Glutamatergic neuron (in vitro differentiated cells): ENCODE measurements at places on chromosomes 16 and 17. TPM values are rescaled to one million over a fixed set of nuclear protein-coding genes. Genes with fewer than 3 reads are reported as not detected.
A peak's percentile ranks its signal among the peaks of the same experiment; 100 is the strongest.

GRCh38 chr17:29620271-29620670 is 2.4 kb downstream of the CORO6 start:
- no peak overlapping the region for H3K27ac ChIP-seq
- H3K36me3 ChIP-seq: no peaks in the 10 kb centered on the region
- H3K4me1 ChIP-seq: peaks cover 2% of the 10 kb centered on the region

DNA sequence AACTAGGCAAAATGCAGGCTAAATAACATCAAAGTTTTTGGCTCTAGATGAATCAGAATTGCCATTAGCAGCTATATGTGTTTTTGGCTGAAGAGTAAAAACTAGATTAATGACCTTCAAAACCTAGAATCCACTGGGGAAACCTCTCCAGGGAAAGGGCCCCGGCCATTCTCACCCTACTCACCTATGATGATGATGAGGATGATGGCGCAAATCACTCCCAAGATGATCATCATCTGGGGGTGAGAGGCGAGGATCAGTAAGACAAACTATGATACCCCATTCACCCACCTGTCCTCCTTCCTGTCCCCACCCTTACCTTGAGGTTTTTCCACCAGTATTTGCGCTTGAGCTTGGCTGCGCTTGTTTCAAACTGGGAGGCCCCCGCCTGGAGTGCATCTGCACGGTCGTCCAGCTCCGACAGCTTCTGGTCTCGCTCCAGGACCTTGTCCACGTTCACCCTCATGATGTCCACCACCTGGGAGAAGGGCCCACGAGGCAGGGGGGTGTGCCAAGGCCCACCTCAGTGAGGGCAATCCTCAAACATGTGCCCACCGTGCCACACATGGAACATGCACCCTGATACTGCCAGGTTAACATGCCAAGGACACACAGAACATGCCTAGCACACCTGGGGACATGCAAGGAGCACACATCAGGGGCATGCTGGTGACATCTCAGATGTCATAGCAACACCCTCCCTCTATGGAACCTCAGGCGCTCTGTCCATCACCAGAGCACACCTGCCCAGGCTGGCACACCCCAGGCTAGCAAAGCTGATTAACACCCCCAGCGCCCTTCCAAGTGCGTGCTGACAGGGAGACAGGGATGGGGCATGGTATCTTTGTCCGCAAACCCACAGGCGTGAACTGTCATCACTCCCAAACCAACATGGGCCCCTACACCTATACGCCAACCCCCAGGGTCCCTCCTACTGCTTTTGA is 1.2 kb downstream of the VAMP2 start:
- H3K27ac ChIP-seq: peak overlapping the region; percentile 64
- no peaks in the 10 kb centered on the region for H3K36me3 ChIP-seq
- peak overlapping the region; percentile 83 for H3K4me3 ChIP-seq
- DNase-seq: no peak
- peaks cover 6% of the 10 kb centered on the region for H3K27me3 ChIP-seq

GRCh38 chr17:4341616-4341977 is 24.9 kb downstream of the UBE2G1 start:
- H3K27ac ChIP-seq: no peak overlapping the region
- no peak overlapping the region for H3K4me3 ChIP-seq
- peaks cover 6% of the 10 kb centered on the region for H3K4me1 ChIP-seq
- H3K36me3 ChIP-seq: no peaks in the 10 kb centered on the region

DNA sequence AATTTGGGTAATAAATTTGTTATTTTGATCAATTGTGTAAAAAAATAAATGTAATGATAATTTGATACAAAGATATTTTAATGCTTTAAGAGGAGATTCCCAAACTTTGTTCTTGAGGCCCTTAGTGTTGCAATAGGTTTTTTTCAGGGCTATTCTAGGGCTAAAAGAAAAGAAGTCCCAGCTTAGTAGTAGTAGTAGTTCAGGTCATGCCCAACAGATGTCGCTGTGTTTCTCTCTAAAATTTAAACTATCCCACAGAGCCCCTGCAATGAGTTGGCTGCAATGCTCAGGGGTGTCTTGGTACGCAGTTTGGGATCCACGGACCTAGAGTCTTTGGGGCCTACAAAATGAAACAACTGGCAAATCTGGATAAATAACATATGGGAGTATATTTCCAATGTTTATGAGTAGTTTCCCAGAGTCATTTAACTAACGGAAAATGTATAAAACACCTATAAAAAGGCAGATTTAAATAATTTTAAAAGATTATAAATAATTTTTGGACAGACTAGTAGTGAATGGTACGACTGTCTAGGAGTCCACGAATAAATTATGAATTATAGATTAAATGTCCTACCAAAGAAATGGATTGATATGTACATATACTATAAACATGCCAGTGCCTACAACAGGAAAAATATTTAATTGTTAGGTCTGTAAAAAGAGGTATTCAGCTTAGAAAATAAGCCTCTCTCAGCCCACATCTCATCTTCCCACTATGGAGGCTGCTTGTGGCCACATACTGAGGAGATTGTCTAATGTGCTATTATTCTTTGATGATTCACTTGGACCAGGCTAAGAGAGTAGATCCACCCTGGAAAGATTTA is 228.5 kb upstream of the PMFBP1 start:
- H3K4me1 ChIP-seq: no peaks in the 10 kb centered on the region
- H3K27ac ChIP-seq: no peak overlapping the region
- no peaks in the 10 kb centered on the region for H3K36me3 ChIP-seq
- no peaks in the 10 kb centered on the region for H3K27me3 ChIP-seq
- DNase-seq: no peak

DNA sequence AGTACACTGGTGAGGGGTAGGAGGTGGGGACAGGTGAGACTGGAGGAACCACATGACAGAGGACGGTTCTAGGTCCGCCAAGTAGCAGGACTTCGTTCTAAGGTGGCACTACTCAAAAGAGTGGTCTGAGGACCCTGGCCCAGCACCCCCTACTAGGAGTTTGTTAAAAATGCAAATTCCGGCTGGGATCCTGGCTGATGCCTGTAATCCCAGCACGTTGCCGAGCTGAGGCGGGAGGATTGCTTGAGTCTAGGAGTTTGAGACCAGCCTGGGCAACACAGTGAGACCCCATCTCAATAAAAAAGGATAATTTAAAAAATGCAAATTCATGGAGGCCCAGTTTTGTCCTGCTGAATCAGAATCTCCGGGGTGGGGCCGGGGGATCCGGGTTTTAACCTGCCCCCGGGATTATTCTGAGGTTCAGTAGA is 59.1 kb downstream of the WSB1 start:
- peaks cover 4% of the 10 kb centered on the region for H3K27me3 ChIP-seq
- peak overlapping the region; percentile 87 for H3K27ac ChIP-seq
- H3K36me3 ChIP-seq: peaks cover 6% of the 10 kb centered on the region

OMG gene
- total RNA-seq: not detected

COX4I1 gene
- total RNA-seq: 544 TPM

SDR42E1 gene
- total RNA-seq: 0.20 TPM

RRAD gene
- total RNA-seq: 1.1 TPM

CRYM gene
- total RNA-seq: not detected

QRICH2 gene
- 12.2 TPM for total RNA-seq
